Stimulated activated CD8-positive, alpha-beta memory T cell treated with anti-CD3 and anti-CD28 coated beads, Interleukin-2, amount 100 ng/mL, for 48 hours (primary cell): ENCODE measurements at places on chromosomes 1 and 21.

DNA sequence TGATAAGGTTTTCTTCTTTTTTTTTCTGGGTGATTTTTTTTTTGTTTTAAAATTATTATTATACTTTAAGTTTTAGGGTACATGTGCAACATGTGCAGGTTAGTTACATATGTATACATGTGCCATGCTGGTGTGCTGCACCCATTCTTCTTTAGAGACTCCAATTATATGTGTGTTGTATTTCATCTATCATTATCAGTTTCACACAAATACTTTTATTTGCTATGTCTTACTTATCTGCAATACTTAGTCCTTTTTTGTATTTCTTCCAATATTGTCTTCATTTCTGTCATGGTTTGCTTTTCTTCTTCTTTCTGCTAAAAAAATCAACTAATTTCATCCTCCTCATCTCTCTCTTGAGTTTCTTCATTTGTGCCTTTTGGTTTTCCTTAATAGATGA, 3.9 kb upstream of the PDE4B start:
- DNase-seq, result no peak

GRCh38 chr1:42852608-42852980, 6.2 kb downstream of the ZNF691 start:
- no peak for DNase-seq

- DNase-seq, result no peak
These were observed 24.6 kb upstream of the RAP1GAP start for GRCh38 chr1:21693732-21694131.

DNA sequence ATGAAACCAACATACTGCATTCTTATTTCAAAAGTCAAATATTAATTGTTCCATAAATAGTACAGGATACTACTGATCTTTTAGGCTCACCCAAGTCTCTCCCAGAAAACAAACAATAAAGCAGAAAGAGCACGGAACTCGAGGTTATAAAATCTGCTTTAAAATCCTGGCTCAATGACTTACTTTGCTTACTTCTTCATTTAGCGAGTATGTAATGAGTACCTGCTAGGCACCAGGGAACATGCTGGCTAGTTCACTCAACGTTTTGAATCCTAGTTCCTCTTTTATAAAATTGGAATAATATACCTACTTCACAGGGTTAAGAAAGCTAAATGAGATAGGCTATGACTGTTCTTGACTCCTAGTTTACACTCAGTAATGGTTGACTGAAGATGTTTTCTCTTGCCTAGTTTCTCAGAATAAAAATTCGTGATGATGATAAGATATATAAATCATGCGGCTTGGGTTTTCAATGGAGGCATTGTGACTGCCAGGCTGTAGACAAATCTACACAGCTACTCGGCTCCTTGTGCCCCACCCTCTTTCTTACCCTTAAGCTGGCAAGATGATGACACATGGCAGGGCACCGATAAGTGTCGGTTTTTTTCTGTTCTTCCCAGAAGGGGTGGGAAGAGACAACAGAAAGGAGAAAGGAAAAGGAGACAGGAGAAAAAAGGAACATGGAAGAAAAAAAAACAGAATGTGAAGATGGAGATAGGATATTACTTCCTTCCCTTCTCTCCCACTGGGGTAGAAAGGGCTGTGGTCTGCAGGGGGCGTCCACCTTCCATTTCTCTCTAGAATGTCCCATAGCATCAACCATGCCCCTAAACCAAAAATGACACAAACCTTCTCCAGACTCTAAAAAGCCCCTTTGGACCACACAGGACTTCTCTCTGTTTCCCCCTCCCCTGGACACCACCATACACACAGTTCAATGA, 507.1 kb downstream of the SMYD3 start:
- no peak for DNase-seq

DNA sequence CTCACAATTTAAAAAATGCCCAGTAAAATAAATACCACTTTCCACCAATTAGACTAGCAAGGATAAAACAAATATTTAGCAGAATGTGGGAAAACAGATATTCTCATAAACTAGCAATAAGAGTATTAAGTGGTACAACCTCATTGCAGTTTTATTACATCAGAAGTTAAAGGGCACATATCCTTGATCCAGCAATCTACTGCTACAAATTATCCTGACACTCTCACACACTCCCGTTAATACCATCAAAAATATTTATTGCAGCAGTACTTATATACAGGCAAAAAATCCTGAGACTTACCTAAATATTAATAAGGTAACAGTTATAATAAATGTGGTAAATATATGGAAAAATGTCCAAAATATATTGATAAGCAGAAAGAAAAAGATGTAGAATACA, 44.3 kb downstream of the ZNF644 start:
- DNase-seq, result no peak

GRCh38 chr1:85677656-85678055, 30.6 kb downstream of the ZNHIT6 start:
- no peak for DNase-seq

- no peak for DNase-seq
These were observed 83.3 kb upstream of the PGBD5 start for GRCh38 chr1:230509281-230509977.

DNA sequence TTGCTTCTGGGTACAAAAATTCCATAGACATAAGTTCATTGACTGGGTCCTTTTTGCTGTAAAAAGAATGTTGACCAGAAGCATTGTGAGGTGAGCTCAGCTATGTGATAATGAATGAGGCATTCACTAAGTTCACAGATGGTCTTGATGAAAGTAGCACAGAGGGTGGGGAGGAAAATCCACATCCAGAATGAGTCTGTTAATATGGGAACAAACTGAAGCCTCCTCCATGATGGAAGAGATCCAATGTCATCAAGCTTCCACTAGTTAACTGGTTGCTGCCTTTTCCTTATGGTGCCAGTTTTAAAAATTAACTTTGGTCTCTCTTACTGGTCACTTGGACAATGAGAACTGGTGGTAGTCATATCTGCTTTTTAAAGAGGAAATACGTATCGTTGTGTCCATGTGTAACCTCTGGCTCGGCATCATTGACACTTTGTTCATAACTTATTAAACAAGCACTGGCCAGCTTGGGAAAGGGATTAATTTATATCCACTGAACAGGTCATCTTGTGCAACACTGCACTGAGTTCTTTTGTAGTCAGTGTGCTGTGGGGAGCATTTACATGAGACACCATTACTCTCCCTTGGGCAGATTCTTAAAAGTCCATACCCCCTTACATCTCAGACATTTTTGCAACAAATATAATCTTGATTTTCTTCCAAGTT, 88.6 kb downstream of the ADAMTS1 start:
- DNase-seq, result no peak

DNA sequence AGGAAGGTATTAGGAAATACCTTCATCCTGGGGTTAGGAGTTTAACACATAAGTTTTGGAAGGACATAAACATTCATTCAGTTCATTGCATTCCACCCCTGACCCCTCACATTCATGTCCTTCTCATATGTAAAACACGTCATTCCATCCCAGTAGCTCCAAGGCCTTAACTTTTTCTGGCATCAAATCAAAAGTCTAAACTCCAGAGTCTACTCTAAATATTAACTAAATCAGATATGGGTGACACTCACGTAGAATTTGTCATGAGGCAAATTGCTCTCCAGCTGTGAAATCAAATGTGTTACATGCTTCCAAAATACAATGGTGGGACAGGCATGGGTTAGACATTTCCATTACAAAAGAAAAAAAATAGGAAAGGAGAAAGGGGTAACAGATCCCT, 298.2 kb upstream of the LRRC7 start:
- DNase-seq, result no peak

- DNase-seq, result no peak
These were observed 171.7 kb downstream of the NFIA start for GRCh38 chr1:61253912-61254633.

DNA sequence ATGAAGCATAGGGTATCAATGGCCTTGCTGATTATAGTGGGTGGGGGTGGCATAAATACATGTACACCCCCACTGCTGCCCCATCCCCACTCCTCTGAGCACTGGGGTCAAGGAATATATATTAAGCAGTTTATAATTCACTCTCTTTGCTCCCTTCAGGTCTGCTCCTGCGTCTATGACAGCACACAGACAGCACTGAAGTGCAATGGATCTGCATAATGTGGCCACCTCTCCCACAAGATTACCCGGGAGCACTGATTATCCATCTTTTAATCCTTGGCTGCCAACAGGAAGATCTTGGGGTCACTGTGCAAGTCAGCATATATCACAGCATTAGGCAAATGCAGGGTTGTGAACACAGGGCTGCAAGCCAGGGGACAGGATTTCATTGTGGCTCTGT, 19.3 kb downstream of the RXRG start:
- DNase-seq, result no peak

DNA sequence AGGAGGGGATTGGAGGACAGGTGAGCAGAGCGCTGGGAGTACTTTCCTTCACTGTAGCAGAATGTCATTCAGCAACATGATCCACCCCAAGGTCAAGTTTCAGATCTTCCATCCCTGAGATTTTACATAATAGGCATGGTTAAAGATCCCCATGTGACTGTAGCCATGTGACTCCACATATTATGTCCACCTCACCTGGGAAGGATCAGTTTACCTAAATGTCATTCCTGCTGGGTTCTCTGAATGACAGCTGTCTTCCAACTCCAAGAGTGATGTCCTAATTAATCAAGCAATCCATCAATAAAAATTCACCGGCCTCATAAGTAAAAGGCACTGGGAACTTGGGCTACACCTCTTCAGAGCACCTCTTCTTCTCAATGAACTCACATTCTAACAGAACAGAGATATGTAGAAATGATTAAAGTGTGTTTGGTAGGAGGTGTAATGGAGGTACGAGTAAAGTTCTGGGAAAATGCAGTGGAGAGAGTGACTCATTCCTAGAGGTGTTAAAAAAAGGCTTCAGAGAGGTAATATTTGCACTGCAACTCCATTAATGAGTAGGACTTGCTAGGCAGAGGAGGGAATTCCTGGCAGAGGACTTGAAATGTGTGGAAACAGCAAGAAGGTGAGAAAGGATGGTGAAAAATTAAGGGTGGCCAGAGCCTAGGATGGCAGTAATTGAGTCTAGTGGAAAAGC, 22.2 kb upstream of the MAPKAPK2 start:
- DNase-seq, result no peak

DNA sequence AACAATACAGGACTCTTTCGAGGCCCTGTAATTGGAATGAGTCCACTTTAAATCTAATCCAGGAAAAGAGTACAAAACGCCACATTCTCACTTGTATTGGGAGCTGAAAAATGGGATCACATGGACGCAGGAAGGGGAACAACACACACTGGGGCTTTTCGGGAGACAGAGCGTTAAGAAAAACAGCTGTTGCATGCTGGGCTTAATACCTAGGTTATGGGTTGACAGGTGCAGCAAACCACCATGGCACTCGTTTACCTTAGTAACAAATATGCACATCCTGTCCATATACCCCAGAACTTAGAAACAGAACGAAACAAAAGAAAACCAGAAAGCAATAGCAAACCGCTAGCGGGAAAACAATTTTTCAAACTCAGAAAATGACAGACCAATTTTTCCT, 1532.7 kb upstream of the TPTE start:
- no peak for DNase-seq

DNA sequence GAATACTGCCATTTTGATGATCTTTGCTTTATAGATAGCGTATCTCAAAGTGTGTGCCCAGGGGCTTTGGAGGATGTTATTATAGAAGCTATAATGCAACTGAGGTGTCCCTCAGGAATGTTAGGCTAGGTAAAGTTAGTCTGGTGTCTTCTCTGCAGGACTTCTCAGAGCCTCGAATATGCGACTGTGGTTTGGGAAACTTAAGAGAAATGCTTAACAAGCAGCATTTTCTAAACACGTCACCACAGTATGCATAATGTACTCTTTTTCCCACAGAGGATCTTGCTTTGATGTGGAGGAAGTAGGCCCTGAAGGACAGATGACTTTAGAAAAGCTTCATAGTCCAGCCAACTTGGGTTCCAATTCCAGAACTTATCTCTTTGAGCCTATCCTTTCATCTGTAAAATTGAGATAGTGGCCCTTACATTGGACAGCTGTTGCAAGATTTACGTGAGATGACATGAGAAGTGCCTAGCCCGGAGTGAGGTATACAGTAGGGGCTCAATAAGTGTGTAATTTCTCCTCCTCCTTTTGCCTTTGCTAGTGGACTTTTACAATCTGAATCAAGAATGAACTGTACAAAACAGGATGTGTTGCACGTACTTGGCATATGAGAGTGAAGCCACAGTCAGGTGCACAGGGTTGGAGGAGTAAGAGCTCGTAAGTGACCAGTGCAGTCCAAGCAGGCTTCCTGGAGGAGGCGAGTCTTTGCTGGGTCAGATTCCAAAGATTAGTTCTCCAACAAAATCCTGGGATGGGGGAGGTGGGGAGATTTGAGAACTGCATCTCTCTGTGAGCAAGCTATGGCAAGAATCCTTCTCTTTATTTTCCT, 29.7 kb upstream of the TRABD2B start:
- DNase-seq, result no peak

DNA sequence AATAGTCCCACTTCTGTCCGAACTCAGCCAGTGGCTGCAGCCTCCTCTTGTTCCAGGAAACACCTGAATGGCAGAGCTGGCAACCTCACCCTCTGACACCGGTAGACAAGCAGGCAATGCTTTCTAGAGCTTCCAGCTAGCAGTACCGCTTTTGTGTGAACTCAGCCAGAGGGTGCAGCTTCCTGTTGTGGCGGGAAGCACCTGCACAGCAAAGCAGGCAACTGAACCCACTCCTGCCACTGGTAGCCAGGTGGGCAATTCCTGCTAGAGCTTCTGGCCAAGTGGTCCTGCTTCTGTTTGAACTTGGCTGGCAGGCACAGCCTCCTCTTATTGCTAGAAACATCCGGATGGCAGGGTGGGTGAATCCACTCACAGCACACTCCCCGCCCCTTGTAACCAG, 40.1 kb upstream of the TMPRSS15 start:
- DNase-seq, result no peak

GRCh38 chr1:41366455-41367287, 5.4 kb downstream of the FOXO6 start:
- no peak for DNase-seq

- DNase-seq, result no peak
These were observed 153.9 kb downstream of the FMN2 start for GRCh38 chr1:240245629-240246020.

DNA sequence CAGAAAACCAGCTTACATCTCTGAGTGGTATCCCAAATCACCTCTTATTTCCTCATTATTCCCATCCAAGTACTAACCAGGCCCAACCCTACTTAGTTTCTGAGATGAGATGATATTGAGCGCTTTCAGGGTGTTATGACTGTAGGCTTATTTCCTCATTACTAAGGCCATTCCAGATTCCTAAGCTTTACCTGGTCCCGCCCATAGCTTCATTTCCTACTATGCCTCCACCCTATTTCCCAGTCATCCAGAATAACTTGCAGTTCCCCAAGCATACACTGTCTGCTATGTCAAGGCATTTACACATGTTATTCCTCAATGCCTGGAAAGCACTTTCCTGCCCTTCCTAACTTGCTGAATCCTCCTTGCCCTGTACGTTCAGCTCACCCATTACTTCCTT, 79.3 kb upstream of the SPAG17 start:
- no peak for DNase-seq

GRCh38 chr1:85320371-85321131, 44.1 kb upstream of the BCL10 start:
- no peak for DNase-seq

GRCh38 chr1:164781972-164782371, 223.0 kb downstream of the PBX1 start:
- no peak for DNase-seq
